Muscle of arm (tissue), 14 donors: ENCODE measurements at places on chromosomes 7 and 10. TPM values are rescaled to one million over a fixed set of nuclear protein-coding genes. Genes with fewer than 3 reads are reported as not detected.

DNA sequence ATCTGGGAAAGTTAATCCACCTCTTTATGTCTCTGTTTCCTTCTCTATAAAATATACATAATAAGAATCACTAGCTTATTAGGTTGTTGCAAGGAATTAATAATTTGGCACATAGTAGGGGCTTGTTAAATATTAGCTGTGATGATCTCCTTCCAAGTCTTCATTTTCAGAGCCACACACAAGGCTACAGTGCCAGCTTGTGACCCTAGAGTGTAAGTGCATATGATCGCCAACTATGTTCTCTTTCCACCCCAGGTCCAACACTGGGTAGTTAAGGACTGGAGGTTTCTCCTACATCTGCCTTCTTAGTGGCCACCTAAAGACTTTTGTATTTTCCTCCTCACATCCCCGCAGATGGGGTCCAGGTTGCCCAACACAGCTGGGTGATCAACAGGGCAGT is 17.9 kb upstream of the ACSM6 start:
- DNase-seq = no peak

GRCh38 chr10:54613162-54613561 is 187.9 kb downstream of the PCDH15 start:
- DNase-seq = no peak

- DNase-seq = no peak
Observed at GRCh38 chr10:116740971-116741370, 1.4 kb downstream of the HSPA12A start.

Gene AGR2
- polyA plus RNA-seq = 33.2 TPM

Gene MYL10
- 19.0 TPM for polyA plus RNA-seq

DNA sequence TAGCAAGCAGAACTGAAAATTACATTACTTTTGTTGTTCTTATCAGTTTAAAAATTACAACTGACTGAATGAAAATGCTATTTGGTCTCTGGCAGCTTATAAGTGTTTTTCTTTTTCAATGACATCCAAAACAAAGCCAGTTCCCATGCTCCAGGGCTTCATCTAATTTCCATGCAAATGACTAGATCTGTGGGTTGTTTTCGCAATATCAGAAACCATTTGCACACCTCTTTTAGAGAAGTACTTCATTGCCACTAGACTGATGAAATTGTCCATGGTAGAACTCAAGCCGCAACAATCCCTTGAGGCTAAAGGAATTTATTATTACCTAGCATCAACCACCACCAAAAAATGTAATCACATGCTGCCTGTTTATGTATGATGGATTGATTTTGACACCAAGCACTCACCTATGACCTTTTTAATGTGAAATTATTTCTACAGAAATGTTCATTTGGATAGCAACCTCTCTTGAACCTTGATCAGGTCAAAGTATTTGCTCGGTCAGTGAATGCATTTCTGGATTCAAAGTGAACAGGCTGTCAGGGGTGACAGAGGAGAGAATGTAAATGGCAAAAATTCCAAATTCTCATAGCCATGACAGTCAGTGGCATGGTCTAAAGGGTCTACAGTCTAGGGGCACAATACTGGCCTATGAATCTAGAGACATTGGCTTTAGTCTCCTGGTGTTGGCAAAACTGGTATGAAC is 769.3 kb downstream of the SORCS1 start:
- DNase-seq = no peak

- DNase-seq = no peak
Observed at GRCh38 chr10:70476249-70477035, 2.1 kb upstream of the PALD1 start.
